ENCODE measurements at places on chromosomes 4 and X. TPM values are rescaled to one million over a fixed set of nuclear protein-coding genes. Genes with fewer than 3 reads are reported as not detected.

Gene TXK
- total RNA-seq, result 3.4 TPM

GRCh38 chrX:119130911-119131310 lies 3.3 kb upstream of the KIAA1210 start:
- no peak for DNase-seq

GRCh38 chr4:108227923-108228322 lies 59.2 kb upstream of the LEF1 start:
- no peak for DNase-seq

Gene BEX1
- 0.66 TPM for total RNA-seq

Gene NOP14
- total RNA-seq, result 33.1 TPM

Gene SMARCA5
- 34.7 TPM for total RNA-seq

- no peak for DNase-seq
Observed at GRCh38 chrX:136162827-136163570, 15.7 kb downstream of the FHL1 start.

DNA sequence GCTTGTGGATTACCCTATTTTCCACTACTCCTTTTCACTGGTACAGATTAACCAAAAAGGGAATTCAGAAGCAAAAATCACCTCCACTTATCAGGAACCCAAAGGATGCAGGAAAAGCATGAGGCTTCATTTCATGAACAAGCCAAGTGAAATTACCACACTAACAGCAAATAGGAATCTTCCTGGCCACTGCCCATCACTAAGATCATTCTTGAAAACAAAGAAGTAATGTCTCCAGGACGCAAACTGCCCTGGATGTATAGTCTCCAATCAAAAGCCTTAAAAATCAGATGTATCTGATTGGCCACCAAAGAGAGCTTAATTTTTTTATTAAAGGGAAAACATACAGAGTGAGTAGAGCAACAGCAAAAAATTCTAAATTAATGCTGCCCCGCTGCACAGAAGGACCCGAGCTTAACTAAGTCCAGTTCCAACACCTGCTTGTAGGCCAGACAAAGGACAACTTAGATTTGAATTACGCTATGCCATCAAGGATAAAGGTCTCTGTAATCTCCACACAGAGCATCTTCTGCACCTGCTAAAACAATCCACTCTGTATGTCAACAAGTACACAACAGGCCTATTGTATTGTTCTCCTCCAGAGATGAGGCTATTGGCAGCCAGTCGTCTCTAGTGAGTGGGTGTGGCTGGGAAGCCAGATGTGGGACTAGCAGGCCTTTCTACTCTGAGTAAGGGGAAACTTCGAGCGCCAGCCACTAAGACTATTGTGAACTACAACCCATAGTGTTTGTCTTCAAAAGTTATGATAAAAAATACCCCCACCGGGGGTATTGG lies 12.4 kb downstream of the ZDHHC9 start:
- no peak for DNase-seq

Gene SMR3B
- total RNA-seq, result not detected

DNA sequence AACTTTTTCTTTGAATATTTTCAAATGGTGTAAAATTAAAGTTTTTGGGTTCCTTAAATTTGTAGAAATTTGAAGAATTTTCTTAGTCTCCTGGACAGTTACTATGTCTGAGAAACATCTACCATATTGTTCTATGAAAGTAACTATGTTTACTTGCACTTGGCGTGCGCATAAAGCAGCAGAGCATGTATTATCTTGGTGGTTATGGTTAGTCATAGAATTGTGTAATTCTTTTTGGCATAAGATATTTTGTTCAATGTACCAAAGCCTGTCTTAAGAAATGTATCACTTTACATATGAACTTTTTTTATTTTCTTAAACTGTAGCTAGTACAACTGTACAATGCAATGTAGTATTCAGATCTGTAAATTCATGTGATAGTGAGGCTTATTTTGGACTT lies 49.2 kb downstream of the CDS1 start:
- no peak for DNase-seq

Gene HGFAC
- not detected for total RNA-seq

- no peak for DNase-seq
Observed at GRCh38 chrX:23861215-23861896, 46.4 kb downstream of the APOO start.

DNA sequence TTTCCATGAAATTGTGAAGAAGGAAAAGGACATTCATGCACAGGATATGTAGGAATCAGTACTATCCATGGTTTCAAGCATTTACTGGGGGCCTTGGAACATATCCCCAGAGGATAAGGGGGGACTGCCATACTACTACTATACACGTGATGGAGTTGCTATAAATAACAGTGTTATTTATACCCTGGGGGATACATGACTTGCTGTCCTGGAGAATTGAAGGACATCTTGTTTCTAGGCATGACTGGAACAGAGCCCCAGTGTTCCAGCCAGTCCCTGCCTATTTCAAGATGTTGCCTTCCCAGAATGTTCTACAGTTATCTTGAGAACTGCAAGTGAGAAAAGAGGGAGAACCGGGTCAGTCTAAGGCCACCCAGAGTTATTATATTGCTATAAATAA lies 39.6 kb upstream of the ZNF81 start:
- no peak for DNase-seq

Gene LANCL3
- total RNA-seq, result 0.33 TPM

- DNase-seq, result no peak
Observed at GRCh38 chr4:7121866-7122653, 54.2 kb upstream of the GRPEL1 start.

All from breast epithelium (tissue), 4 donors.